ENCODE measurements at places on chromosomes 12 and 14.
A peak's percentile ranks its signal among the peaks of the same experiment; 100 is the strongest.

GRCh38 chr12:114414031-114414865 lies 8.3 kb upstream of the TBX5 start:
- no peak for DNase-seq

GRCh38 chr12:5882511-5883190 lies 62.4 kb downstream of the ANO2 start:
- no peak for DNase-seq

GRCh38 chr12:117564881-117565280 lies 203.5 kb upstream of the NOS1 start:
- no peak for DNase-seq

DNA sequence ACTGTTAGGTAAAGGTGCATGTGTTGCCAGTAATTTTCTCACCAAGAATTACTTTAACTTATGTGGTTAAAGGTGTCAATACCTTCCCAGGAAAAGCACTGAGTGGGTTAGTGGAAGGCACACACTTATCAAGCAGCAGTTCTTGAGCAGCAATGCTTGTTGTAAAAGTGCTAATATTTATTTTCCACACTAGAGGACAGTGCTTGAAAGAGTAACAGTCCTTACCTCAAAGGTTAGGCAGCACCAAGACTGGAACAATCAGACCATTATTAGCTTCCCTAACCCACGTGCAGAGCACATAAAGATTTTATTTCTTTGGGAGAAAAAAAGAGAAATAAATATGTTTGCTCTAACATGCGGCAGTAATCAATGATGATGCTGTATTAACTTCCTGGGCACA lies 48.8 kb upstream of the KRR1 start:
- DNase-seq = no peak

GRCh38 chr12:95553197-95553943 lies 2.1 kb upstream of the USP44 start:
- no peak for DNase-seq

DNA sequence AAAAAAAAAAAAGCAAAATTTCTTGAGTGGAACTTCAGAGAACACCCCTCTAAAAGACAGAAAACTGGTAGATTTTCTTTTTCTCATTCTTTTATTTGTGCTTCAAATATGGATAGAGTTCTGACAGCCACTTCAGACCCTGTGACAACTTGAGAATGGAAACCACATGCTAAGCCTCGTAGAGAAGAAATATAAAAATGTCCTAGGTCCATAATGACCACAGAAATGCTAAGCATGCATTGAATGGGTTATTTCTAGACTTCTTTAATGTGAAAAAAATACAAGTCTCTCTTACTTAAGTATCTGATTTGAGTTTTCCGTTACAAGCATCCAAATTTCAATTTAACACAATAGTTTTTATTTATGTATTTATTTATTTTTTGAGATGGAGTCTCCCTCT lies 28.3 kb upstream of the DIO2 start:
- no peak for DNase-seq

GRCh38 chr14:103530390-103530789 lies 1.4 kb downstream of the TRMT61A start:
- no peak for DNase-seq

DNA sequence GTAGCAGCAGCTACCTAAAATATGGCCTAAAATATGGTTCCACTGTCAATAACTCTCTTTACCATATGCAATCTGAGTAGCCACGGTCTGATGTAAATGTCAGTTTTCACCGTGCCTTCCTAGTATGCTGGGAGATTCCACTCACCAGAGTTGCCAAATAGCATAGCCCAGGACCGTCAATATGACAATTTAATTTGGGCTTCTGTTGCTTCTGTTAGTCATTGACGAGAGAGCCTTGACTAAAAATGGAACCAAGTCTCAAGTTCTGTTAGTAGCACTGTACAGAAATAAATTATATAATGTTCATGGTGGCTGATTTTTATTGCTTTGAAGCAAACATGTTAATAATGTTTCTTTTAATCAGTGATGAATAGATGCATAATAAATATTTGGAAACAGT lies 348.4 kb downstream of the BCAT1 start:
- DNase-seq = no peak

DNA sequence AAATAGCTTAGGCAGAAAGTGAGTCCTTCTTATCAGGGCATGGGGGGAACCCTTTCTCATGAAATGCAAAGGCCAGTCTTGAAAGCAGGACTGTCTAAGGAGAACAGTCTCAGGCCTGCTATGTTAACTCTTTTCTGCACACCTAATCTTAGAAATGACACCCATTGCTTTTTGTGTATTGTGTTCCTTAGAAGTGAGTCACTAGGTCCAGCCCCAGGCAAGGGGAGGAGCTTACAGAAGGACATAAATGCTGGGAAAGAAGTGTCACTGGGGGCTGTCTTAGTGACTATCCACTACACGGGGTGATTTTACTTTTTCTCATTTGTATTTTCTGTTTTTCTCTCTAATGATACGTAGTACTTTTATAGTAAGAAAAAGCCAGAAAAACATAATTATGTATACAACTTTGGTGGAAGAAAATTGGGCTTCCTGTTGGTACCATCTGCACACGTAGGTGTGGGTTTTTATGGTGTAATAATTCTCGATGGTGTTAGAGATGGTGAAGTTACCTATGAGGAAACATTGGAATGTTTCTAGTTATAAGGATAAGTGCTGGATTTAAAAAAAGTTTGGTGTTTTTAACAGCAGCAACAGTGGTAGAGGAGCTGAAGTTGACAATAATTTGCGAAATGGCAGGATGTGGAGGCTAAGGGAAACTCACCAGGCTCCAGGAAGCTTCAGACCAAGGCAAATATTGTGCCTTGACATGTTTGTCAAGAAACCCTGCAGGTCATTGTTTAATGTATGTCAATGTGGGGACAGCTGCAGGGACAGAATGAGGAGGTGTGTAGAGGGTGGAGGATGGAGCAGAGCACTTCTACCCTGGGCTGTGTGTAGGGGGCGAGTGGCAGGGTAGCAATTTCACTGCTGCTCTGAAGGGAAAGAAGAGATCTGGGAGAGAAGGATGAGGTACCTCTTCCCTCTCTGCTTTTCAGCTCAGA lies 214.9 kb downstream of the KTN1 start:
- no peak for DNase-seq

DNA sequence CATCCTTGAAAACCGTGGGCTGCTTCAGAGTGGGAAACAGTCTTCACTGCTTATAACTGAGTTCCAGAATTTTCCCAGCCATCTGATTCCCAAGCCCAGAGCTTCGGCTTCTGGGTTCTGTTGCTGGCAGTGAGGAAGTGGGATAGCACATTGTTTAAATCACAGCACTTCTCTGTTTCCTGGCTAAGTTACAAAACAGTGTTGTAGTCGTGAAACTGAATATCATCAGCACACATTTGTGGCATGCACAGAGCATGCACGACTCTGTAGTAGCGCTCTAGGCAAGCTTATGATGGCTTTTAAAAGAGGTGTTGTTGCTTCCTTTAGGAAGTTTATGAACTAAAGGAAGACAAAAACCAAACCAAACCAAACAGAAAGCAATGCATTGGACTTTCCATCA lies 1005.5 kb downstream of the NRXN3 start:
- no peak for DNase-seq

GRCh38 chr14:40417777-40418401 lies 985.7 kb upstream of the FBXO33 start:
- no peak for DNase-seq

- DNase-seq = no peak
Measured at GRCh38 chr14:100288382-100289185, 17.7 kb downstream of the SLC25A29 start.

- DNase-seq = no peak
Measured at GRCh38 chr12:110936367-110937103, 16.2 kb upstream of the MYL2 start.

DNA sequence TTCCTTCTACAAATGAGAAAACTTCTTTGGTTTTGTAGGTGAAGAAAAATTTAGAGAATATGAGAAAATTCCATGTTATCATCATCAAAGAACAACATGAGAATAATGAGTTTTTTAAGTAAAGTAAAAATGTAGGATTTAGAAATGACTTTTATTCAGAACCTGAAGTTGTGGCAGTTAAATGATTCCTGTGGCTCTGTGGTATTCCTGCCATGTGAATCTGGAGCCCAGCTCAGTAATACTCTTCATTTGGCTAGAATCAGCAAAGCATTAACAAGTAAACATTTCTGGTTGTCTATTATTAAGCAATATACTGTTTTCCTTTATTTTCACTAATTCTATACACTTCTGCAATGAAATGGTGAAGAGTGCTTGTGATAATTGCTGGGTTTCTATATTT lies 95.6 kb upstream of the E2F7 start:
- no peak for DNase-seq

- DNase-seq = no peak
Measured at GRCh38 chr14:91947475-91948184, at the start of gene FBLN5. Gene FBLN5, minus strand, starts transcription at chr14:91947694. Its CDS starts 465 bp downstream, at chr14:91947229.

- DNase-seq = no peak
Measured at GRCh38 chr14:35384455-35385041, 20.0 kb downstream of the NFKBIA start.

DNA sequence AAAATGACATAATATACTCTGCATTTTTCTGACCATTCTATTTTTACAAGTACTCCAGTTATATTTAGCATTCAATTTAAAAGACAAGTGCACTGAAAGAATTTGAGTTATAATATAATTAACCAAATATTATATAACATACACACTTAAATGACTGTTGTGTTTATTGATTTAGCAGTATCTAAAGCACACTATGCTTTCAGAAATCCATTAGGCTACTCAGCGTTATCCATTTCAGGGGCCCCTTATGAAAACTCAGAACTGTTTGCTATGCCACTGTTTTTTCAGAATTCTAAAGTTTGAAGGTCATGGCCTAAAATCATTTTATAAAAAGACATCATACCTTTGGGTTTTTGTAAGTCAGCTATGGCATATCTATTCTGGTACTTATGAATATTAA lies 57.1 kb downstream of the HECTD4 start:
- no peak for DNase-seq

GRCh38 chr12:105222726-105223351 lies 13.1 kb downstream of the APPL2 start:
- no peak for DNase-seq

DNA sequence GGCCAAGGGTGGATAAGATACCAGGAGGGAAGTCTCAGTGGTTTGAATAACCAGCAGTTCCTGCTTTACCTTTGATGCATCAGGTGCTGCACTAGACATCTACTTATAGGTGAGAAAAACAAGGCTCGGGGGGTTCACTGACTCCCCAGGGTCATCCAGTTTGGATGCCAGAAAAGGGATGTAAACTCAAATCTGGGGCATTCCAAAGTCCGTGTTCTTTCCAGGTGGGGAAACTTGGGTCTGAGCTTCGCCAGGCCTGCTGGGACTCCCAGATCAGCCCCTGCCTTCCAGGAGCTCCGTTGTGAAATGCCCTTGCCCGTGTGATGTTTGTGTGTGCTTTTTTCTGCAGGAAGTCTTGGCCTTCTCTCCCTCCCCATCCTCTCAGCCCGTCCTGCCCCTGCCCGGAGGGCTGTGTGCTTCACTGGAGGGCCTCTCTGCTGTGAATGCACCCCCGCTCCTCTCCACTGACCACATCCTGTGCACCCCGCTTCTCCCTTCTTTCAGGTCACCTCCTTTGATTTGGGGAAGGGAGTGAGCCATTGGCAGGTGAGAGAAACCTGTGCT lies 42.1 kb downstream of the TSPAN9 start:
- no peak for DNase-seq

GRCh38 chr14:55220230-55220629 lies 28.8 kb upstream of the DLGAP5 start:
- no peak for DNase-seq

DNA sequence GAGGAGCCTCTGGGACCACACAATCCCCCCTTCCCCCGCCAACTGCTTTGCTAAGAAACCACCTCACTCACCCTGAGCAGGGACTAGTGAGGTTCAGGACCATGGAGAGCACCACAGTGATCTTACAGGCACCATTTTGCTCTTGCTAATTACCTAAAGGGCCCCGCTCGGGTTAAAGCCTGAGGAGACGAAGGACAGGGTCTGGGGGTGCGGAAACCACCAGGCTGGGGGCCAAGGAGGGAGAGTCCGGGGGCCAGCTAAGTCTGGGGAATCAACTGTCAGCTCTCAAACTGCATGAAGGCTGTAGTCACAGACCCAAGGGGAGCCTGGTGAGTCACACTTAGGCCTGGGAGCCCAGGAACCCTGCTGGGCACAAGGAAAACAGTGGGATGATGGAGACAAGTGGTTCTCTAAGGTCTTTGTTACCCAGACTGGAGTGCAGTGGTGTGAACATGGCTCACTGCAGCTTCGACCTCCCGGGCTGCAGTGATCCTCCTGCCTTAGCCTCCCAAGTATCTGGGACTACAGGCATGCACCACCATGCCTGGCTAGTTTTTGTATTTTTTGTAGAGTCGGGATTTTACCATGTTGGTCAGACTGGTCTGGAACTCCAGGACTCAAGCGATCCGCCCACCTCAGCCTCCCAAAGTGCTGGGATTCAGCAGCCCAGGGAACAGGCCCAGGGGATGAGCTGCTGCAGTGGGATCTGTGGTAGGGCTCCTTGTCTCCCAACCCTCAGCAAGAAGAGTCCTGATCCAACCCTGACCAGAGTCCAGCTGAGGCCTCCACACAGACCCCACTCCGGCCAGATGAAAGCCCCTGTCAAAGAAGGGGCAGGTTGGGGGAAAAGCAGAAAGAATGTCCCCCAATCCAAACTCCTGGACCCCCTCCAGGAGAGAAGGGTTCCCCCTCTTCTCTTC lies 98.8 kb downstream of the CALM1 start:
- DNase-seq = no peak

GRCh38 chr12:103392722-103393121 lies 103.0 kb downstream of the C12orf42 start:
- DNase-seq = peak; percentile 38

DNA sequence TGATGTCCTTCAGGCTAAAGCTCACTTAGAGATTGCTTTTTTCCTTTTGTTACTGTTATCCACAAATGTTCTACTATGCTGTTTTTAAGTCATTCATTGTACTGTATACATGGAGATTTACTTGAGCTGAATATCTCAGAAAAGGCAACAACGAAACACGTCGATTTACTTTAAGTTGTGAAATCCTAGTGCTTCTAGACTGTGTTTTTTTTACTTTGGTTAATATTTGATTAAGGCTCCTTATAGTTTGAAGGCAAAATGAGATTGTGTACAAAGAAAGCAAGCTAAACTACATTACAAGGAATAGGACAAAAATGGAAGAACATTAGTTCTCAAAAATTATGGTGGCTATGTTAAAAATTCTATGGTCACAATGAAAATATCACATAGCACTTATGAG lies 114.5 kb downstream of the SLC35F4 start:
- DNase-seq = no peak

DNA sequence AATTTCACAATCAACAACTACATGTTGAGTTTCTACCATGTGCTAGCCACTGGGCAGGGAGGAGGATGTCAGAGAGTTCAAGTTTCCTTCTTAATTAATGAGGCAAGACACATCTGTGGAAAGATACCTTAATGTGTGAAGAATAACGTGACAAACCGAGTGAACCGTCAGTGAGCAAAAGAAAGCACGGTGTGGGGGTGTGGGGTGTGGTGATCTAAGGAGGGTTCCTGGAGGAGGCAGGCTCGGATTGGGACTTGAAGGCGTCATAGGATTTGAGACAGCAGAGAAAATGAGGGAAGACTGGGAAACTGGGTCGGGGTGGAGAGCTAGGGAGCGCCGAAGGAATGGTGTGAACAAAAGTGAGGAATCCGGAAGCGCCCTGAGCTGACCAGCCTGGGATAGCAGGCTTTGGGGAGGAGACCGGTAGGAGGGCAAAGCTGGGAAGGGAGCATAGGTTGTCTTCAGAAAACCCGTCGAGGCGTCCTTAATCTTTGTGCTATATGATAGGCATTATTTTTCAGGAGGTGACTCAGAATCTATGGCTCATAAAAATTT lies 22.3 kb downstream of the GALNT8 start:
- no peak for DNase-seq

Measured in GM06990 (cell line).